ENCODE measurements at places on chromosomes 11 and 22.

DNA sequence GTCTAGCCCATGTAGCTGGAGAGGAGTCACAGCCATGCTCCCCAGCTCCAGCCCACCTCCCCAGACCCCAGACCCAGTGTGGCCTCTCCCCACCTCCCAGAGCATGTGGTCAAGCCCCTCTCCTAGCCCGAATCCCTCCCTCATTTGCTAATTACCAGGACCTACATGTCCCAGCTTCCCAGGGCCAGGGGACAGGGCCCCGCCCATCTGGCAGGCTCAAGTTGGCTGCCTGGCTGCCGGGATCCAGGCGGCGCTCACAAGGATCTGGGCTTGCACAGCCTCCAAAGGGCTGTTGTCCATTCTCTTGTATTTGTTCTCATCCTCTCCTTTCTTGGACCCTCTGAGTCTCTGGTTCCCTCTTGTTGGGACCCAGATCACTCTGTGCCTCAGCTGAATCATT lies 4.6 kb upstream of the MIF start:
- no peak for DNase-seq

DNA sequence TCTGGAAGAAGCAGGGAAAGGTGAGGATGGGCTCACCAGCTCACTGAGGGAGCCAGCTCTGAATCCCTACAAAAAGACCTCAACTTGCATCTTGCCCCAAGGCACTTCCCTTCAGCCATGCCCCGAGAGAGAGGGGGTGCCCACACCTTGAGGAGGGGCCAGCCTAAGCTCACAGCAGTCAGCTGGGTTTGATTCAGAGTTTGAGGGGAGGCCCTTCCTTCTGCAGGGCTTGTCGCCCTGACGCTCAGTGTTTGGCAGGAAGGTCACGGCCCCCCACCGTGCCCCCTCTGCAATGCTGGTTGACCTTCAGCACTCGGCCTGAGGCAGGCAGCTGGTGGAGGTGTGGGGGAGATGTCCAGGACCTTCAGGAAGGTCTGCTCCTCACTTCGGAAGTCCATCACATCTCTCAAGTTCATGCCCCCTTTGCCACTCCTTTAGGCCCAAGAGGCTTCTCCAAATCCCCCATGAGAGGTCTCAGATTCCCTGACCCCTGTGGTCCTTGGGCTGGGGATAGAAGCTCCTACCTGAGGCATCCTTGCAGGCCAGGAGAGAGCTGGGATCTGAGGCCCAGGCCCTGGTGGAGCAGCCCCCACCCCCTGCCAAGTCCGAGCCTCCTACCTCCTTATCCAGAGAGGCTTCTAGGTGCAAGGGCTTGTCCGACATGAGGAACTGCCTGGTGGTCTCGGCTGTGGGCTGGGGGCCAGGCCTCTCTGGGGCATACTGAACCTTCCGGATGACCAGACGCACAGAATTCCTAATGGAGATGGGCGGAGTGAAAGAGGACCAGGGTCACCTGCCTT lies 37.6 kb downstream of the TPBGL start:
- no peak for DNase-seq

DNA sequence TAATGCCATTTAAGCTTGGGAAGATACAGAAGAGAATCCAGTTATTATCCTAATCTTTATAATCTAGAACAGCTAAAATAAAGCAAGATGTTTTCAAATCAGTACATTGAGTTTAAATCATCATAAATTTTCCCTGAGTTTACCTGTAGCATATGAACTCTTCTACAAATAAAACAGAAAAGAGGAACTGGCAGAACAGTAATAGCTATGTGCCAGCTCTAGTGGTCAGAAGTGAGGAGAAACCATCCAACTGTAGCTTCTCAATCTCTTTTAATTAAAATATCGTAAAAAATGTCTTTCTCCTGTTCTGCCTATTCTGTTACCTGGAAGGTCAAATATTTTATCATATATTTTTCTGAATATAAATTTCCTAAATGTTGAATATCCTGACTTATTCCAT lies 266.9 kb downstream of the SOX6 start:
- DNase-seq, result no peak

DNA sequence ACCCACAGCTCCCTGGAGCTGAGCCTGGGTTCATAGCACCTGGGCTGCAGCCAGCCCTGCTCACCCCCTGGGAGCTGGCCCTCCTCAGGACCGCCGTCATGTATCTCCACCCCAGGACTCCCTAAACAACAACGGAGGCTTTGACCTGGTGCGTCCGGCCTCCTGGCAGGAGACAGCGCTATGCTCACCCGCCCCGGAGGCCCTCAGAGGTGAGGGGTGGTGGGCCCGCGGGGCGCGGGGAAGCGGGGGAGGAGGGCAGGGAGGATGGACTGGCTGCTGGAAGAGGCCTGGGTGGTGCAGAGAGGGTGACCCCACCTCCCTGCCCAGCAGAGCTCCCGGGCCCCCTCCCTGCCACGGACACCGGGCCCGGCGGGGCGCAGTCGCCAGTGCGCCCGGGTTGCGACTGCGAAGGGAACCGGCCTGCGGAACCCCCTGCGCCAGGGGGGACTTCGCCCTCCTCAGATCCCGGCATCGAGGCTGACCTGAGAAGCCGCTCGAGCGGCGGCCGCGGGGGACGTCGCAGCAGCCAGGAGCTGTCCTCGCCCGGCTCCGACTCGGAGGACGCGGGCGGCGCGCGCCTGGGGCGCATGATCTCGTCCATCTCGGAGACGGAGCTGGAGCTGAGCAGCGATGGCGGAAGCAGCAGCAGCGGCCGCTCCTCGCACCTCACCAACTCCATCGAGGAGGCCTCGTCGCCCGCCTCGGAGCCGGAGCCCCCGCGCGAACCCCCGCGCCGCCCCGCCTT lies 3.1 kb downstream of the MAPK8IP2 start:
- DNase-seq, result no peak

DNA sequence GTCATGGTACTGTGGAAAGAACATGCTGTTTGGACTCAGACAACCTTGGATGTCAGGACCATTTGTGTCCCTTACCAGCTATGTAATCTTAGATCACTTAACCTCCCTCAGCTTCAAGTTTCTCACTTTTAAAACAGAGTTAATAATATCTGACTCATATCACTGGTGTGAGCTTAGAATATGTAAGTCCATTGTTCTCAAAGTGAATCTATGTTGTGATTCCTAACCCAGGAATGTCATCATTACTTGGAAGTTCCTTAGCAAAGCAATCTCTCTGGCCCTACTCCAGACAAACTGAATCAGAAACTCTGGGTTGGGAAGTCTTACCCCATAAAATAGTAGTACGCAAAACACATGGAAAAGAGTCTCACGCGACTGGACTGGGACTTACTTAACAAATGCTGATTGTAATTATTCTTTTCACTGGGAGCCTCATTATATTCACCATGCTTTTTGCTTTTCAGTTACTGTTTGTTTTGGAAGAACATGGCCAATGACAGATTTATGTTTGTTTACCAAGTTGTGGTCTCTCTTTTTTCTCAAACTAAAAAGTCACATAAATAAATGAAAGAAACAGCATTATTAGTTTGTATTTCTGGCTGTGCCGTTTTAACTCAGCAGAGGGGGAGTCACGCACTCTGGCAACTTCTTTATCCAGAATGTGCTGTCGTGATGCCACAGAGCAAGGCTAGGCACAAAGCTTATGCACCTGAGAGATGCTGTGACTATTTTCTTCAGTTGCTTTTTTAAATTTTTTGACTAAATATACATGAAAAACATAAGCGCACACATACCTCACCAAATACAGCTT lies 217.7 kb upstream of the CTSC start:
- DNase-seq, result peak; percentile 97

GRCh38 chr22:22907551-22908494 lies 20.2 kb downstream of the IGLL5 start:
- DNase-seq, result no peak

- no peak for DNase-seq
These were observed 80.9 kb upstream of the PICALM start for GRCh38 chr11:86149792-86150191.
